OCI-LY7 (cell line): ENCODE measurements at places on chromosomes 5 and 9. TPM values are rescaled to one million over a fixed set of nuclear protein-coding genes. Genes with fewer than 3 reads are reported as not detected.

LRRTM2 gene
- total RNA-seq: not detected in 2 replicates

DNA sequence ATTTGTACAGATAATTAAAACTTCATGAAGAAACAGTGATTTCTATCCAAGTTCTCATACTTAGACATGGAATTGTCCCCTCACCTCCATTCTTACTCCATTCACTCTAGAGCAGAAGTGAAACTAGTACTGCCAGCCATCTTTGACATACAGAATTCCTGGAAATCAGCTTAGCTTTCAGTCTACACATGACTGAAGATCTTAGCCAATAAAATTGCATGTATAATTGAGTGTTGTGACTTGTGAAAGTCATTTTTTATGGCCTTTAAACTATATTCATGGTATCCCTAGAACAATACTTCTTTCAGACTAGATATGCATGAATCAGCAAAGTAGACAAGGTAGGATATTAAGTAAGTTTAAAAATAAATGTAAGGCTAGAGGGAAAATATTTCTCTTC, 705.2 kb upstream of the ZNF608 start:
- DNase-seq: no peak

- no peak for DNase-seq
Observed at GRCh38 chr5:180331647-180331950, 21.5 kb downstream of the GFPT2 start.

SOHLH1 gene
- total RNA-seq: not detected in 2 replicates

TRPM6 gene
- total RNA-seq: not detected in 2 replicates

DNA sequence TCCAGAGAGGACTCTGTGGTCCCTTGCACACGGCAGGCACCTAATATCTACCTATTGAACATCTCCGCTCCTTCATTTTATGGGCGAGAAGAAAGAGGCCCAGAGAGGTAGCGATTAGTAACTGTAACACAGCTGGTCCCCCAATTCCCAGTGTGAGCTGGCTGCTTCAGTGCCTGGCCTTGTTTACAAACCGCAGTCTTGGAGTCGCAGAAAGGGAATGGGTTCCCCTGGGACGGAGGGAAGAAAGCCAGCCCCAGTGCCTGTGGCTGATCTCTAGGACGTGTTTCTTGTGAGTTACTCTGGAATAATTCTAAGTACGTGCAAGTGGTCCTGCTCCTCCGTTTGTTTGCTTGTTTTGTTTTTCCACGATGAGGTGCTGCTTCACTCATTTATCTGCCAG, 52.0 kb downstream of the CFAP77 start:
- no peak for DNase-seq

FREM1 gene
- total RNA-seq: not detected in 2 replicates
